ENCODE measurements at places on chromosomes 5 and 9.

GRCh38 chr5:2188661-2189060 is 305.9 kb upstream of the IRX4 start:
- DNase-seq = no peak

DNA sequence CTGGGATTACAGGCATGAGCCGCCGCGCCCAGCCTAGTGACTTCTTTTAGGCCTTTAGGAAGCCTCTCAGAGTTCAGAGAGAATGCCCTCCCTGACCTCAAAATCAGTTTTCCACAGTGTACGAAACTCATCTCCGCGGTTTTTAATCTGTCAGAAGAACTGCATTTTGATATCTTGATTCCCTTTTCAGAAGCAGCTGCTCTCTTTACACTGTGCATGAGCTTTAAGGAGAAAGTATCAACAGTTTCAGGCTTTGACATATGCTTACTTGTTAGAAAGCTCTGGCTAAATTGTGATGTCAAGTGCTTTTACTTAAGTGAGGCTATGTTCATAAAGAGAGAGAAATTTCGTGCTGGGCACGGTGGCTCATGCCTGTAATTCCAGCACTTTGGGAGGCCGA is 74.6 kb downstream of the USP20 start:
- DNase-seq = no peak

DNA sequence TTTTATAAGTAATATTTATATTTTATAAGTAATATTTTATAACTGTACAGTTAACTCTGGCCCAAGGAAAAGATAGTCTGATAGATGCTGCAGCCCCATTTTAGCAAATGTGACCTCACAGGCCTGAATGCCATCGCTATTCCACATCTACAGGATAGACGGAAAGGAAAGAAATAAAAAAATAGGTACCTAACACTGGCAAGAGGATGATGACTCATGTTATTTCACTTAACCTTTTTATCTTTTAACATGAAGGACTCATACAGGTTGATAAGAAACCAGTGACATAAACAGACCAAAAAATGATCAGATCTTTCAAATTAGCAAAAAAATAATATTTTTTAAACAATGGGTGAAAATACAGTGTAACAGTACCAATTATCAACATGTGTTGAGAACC is 2.7 kb downstream of the CD274 start:
- no peak for DNase-seq

- no peak for DNase-seq
Measured at GRCh38 chr5:34015120-34015822, 7.4 kb upstream of the AMACR start.

- no peak for DNase-seq
Measured at GRCh38 chr5:166532456-166533220, 1758.8 kb upstream of the WWC1 start.

DNA sequence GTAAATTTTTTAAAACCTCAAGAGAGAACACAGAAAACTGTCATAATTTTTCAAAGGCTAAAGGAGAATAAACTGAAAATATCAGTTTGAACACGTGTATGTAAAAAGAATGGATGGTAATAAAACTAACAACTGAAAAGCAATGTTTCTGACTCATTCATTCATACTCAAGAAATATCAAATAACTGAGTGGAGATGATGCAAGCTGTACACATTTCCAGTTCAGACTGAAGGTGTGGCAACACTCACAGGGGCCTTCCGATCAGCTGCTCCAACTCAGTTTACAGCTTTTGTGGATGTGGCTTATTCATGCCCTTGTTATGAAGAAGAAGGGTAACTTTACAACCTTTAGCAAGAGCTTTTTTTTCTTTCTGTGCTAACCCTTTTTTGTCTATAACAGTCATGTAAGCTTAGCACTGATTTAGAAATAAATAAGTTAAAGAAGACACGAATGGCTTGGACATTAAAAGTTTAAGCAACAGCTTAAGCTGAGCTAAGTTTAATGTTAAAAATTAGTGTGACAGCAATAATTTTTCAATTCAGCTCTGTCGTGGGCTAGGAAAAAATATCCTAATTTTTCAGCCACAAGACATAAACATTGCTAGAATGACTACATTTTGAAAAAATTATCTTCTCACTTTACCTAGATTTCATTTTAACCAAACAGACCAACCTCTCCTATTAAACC is 453.5 kb downstream of the RAB3C start:
- no peak for DNase-seq

DNA sequence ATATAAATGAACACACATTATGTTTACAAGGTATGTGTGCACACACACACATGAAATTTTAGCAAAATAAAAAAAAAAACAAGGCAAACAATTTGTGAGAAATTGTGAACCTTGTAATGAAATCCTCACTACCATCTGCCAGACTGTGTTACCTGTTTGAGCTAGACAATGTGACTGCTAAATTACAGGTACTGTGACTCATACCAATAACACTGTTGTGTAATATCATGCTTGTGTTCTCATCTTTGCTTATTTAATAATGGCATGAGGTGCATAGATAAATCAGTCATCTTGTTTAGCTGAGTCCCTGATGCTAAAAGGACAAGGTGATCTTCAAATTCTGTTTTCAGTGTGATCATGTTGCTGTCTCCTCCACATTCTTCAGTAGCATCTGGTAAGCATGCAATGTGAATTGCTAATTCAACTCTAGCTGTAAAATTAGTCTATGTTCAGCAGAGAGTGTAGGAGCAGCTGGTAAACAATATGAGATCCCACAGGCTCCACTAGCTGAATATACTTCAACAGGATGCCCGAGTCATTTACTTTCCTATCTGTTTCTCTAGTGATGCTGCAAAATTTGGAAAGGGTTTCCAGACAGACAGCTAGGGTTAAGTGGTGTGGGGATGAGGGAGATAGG is 966.3 kb upstream of the C9orf72 start:
- DNase-seq = no peak

GRCh38 chr9:124410321-124410913 is 4.8 kb downstream of the PSMB7 start:
- DNase-seq = no peak

Data from posterior cingulate gyrus (tissue), 11 donors.